ENCODE measurements at places on chromosomes 13 and 19.

DNA sequence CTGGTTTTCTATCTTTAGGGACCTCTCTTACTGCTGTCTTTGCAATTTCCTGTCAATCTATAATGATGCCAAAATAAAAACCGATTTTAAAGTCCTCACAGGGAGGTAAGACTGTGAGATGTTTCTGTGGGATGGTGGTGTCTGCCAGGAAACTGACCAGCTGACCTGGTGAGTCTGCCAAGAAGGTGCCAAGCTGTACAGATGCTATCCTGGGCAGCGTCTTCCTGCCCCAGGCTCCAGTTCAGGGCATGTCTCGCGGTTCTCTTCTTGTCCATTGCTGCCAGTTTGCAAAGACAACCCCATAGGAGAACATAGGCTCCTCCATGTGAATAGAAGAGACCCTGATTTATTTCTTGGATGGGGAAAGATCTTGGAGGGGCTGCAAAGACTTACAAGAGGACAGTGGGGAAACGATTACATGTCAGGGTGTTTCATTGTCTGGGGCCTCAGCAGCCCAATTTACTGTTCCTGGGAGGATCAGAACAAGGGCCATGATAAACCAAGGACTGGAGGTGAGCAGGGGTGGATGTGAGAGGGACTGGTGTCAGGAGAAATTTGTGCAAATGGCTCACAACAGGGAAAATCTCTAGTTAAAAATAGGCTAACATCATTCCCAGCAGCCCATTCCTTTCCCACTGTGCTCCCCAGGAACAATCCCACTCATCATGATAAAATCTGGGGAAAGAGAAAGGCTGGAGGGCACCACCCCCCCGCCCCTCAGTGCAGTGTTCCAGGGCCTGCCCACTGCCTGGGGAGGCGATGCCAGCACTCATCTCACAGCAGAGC, 42.7 kb upstream of the VSTM2B start:
- no peak for DNase-seq

DNA sequence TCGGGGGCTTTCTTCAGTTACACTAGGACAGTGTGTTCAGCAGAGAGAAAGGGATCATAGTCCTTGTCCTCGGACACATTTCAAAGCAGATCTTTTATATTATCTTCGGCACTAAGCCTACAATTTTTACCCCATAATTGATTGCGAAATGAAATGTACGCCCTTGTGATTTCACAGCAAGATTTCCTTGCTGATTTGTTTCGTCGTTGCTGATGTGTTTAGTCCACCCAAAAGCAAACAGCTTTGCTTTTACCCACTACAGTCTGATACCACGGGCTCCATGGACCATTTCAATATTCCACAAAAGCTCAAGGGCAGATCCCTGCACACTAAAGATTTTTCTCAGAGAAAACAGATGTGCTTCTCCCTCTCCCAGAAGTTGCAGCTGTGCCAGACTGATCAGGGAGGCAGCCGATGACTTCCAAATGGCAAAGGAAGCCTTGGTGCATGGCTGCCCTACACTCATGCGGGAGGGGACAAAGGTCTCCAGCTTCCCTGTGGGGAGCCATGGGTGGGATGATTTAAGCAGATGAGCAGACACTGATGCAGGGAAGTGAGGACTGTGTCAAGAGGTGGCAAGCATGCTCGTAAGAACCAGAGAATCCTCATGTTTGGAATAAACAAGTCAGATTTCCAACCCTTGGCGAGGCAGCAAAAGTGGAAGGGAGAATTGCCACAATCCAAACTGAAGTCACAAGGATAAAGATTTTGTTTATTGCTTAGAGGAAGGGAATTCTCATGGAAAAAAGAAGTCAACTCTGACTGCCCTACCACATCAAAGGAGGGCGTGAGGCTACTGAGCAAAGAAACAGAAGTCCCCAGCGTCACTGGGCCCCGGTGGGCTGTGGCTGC, 81.1 kb downstream of the STK24 start:
- DNase-seq: no peak

DNA sequence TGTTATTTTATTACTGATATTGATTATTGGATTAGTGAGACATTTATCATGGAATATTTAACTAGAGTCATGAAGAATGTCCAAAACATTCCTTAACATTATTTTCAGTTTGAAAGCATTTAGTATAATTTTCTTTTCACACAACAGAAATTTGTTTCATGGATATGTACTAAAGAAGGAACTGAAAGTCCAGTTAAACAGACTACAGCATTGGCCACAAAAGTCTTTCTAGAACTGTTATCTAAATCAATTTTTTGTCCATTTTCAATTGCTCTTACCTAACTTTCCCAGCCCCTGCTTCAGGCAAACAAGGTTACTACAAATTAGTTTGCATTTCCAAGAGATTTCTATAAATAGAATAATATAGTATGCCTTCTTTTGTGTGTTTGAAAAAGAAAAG, 1018.0 kb upstream of the PCDH20 start:
- no peak for DNase-seq

DNA sequence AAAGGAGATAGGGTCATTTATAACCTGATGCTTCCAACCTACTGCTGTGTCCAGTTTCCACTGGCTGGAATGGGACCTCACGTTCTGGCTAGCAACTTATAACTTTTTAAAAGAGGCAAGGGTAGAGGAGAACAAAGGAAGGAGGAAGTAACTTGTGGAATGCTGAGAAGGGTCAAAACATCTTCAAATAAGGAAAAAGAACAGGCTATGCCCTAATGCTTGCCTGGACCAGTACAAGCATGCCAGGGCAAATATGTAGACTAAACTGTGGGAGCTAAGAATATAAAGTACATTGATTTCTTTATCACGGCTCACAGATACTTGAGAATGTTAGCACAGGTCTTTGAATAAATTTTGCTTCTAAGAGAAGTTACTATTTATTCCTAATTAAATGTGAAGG, 1.5 kb upstream of the ZNF561 start:
- no peak for DNase-seq

- no peak for DNase-seq
Observed at GRCh38 chr19:6260912-6261650, 18.7 kb downstream of the MLLT1 start.

GRCh38 chr19:442085-442484, 18.7 kb downstream of the SHC2 start:
- no peak for DNase-seq

GRCh38 chr19:403221-404027, 5.5 kb downstream of the C2CD4C start:
- no peak for DNase-seq

DNA sequence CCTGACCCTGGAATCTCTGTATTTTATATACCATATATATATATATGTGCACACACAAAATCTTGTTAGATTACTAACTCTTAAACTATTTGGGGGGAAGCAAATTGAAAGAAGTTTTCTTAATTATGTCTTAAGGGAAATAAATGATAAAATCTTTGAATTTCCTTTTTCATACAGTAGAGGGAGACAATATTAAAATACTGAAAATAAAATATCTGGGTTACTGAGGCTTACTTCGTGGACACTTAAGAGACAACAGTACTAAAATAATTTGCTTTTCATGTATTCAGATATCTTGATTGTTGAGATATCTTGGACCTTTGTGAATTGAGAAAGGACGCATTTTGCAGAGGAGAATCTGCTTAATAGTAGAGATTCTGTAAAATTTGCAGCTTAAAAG, 17.0 kb downstream of the SUGT1 start:
- DNase-seq: no peak

- DNase-seq: no peak
Observed at GRCh38 chr13:76735641-76736040, 150.6 kb downstream of the KCTD12 start.

DNA sequence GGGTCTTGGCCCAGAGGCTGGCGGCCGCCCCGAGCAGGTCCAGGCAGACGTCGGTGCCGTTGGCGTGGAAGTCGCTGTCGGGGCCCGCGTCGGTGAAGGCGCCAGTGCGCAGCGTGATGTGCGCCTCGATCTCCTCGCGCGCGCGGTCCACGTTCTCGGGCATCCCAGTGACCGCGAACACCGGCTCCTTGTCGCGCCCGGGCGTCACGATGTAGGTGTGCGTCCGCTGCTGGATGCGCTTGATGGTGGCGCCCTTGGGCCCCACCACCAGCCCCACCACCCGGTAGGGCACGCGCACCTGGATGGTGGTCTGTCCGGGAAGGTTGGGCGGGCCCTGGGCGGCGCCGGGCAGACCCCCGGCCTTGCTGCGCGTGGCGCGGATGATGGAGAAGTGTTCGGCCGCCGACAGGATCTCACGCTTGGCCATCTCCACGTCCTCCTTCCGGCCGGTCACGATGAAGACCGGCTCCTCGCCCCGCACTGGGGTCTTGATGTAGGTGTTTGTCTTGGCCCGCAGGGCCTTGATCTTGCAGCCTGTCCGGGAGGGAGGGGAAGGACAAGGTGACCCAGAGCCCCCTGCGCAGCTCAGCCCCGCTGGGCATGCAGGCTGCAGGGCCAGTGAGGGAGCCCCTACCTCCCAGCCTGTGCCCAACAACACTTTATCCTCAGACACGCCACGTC, 11.6 kb downstream of the MEX3D start:
- no peak for DNase-seq

- no peak for DNase-seq
Observed at GRCh38 chr13:53848366-53848961, 819.9 kb downstream of the OLFM4 start.

DNA sequence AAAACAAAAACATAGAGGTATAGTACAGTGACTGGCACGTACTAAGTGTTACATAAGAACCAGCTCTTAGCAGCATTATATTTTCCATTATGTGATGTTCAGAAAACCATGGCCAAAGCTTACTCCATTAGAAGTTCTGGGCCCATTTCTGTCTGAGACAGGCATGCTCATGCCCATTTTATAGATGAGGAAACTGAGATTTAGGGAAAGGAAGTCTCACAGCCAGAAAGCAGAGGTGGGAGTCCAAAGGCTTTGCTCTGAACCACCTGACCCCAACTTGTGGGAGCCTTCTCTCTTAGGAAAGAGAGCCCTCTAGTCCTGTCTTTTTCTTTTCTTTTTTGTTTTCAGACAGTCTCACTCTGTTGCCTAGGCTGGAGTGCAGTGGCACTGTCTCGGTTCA, 2.3 kb downstream of the AP2S1 start:
- DNase-seq: no peak

- DNase-seq: no peak
Observed at GRCh38 chr13:111328574-111329410, 8.3 kb downstream of the TEX29 start.

- no peak for DNase-seq
Observed at GRCh38 chr13:97211300-97211699, 10.8 kb upstream of the MBNL2 start.

DNA sequence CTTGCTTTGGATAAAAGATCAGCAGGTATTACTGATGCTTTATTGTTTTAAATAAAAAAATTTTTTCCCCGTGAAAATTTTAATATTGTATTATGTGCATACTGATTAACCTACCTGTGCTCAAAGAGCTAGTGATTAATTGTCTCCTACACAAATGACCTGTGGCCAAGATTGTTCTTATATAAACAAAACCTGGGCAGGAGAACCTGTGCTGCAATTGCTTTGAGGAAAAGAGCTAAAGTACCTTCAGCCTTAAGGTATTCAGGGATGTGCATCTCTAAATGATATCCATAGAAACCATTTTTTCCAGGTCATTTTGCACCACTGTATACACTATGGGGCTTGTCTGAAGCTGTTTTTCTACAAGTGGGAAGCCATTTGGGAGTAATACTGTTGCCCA, 1.2 kb downstream of the FRY start:
- no peak for DNase-seq

DNA sequence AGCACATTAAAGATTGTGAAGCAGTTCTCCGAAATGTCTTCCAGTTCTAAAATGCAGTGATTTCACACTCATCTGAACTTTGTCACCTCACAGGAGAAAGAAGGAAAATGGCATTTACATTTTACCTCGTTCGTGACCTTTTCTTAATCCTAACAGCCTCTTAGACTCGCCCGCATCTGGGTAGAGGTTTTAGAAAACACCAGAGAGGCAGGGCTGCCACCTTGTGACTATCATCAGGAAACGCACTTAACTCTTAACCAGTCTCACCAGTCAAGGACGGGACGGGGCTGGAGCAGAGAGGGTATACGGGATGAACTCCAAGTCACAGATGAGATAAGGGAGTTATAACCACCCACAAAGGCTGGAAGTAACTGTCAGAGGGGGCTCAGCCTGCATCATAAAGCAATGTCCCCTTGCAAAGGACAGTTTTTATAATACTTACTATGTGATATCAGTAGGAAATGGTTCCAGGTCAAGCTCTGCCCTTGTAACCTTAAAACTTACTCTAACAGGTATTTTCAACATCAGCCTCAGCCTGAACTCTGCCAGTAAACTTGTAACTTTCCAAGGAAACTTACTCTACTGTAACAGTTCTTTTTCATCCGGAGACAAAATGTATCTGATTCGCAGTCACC, 8.6 kb upstream of the CEACAM6 start:
- DNase-seq: no peak

DNA sequence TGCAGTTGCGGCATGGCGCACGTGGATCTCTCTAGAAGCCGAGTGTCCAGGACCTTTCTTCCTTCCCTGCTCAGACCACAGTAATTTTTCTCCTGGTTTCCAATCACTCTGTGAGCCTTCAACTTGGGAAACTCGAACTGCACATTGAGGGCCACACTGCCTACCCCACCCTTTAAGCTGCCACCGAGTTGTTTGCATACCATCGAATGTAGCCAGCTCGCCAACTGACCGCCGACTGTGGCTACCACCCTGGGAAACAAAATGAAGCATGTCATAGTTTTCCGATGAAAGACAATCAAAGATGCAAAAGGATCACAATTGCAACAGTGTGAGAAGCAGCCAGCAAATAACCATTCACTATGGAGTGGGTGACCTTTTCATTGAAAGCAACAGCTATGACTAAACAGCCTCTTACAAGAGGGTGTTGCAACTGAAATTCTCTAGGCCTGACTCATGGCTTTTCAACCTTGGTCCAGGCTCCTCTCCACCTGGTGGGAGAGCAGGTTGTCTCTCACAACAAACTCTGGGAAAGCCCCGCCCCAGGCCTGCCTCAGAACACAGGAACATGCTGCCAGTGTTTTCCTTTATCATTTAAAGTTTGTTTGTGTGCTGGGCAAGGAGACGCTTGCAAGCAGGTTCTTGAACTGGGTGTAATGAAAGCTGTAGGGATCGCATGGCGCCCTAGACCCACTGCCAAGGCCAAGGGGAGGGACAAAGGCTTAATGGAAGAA, 141.7 kb upstream of the SERP2 start:
- DNase-seq: no peak

DNA sequence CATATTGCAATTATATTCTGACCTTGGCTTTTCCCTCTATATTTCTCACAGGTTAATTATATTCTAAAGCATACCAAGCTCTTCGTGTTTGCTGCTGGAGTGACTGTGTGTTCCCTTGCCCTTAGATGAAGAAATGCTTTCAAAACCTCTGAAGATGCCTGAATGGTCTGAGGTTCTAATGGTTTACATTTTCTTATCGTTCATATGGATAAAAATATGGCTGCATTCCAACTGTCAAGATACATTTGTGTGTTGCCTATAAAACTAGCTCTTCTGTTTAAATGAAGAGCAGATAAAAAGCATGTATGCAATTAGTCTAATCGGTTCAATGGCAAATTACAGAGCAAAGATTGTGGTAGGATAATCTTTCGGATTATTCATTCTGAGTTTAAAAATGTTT, 68.4 kb upstream of the ANKRD10 start:
- no peak for DNase-seq

GRCh38 chr19:35044317-35045117, 3.0 kb downstream of the HPN start:
- DNase-seq: peak; percentile 29

GRCh38 chr13:104281910-104282309, 1215.7 kb upstream of the SLC10A2 start:
- no peak for DNase-seq

- DNase-seq: no peak
Observed at GRCh38 chr13:108700422-108701170, 71.2 kb downstream of the MYO16 start.

All from stimulated activated CD8-positive, alpha-beta memory T cell treated with anti-CD3 and anti-CD28 coated beads, Interleukin-2, amount 100 ng/mL, for 1 hour (primary cell).